ENCODE measurements at places on chromosomes 12 and 14.

GRCh38 chr12:120199025-120199424, 1.9 kb downstream of the RPLP0 start:
- no peak overlapping the region for H3K4me3 ChIP-seq
- peaks cover 46% of the 10 kb centered on the region for H3K4me1 ChIP-seq
- DNase-seq, result no peak
- peak overlapping the region; percentile 59 for H3K27ac ChIP-seq

GRCh38 chr12:64585104-64585503, 25.2 kb upstream of the RASSF3 start:
- H3K4me3 ChIP-seq, result no peak overlapping the region
- H3K4me1 ChIP-seq, result peaks cover 16% of the 10 kb centered on the region
- H3K36me3 ChIP-seq, result no peaks in the 10 kb centered on the region
- DNase-seq, result no peak
- no peak overlapping the region for H3K27ac ChIP-seq

DNA sequence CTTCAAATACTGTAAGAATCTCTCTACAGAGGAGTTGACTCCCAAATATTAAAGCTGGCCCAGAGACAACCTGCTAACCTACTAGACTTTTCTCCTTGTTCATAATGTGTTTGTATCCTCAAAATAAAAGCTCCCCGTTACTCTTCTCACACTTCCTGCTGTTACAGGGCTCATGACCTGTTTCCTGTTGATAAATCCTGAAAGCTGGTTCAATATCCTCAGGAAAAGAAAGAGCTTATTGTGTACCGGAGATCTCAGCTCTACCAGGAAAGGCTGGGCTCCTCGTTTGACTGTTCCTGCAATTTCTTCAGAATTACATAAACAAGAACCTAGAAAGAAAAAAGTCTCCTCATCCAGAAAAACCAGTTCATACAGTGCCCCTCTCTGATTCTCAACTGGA, 30.8 kb downstream of the CLEC1A start:
- no peaks in the 10 kb centered on the region for H3K27me3 ChIP-seq
- no peaks in the 10 kb centered on the region for H3K4me1 ChIP-seq
- H3K27ac ChIP-seq, result no peak overlapping the region
- no peak for DNase-seq
- H3K4me3 ChIP-seq, result no peak overlapping the region

- H3K27me3 ChIP-seq, result no peaks in the 10 kb centered on the region
- H3K4me3 ChIP-seq, result no peak overlapping the region
- no peaks in the 10 kb centered on the region for H3K4me1 ChIP-seq
- peaks cover 7% of the 10 kb centered on the region for H3K36me3 ChIP-seq
- H3K27ac ChIP-seq, result no peak overlapping the region
- no peak for DNase-seq
These were observed 76.1 kb downstream of the GALNT4 start for GRCh38 chr12:89448526-89448925.

DNA sequence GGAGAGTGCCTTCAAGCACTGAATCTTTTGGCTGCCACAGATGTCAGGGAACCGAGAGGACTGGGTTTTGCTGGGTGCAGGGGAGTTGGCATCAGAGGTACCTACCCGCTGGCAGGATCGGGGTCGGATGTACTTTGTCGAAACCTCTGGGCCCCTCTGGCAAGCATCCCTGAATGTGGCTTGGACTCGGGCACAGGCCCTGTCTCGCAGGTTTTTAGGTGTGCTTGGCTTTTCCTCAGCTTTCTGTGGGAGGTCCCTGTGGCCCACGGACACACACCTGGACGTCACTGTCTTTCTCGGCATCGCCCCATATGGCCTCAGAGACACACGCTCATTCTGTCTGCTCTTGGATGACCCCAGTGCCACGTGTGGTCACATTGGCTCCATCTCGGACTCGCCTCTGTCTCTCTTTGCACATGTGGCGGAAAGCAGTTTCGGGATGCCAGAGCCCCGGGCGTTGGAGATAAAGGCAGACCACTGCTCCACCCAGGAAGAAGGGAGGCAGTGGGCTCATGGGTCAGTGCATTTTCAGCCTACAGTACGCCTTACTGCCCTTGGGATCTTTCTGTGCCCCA, 769.6 kb upstream of the ALG10B start:
- H3K27ac ChIP-seq, result no peak overlapping the region
- H3K4me1 ChIP-seq, result no peaks in the 10 kb centered on the region
- no peaks in the 10 kb centered on the region for H3K27me3 ChIP-seq
- no peak for DNase-seq

DNA sequence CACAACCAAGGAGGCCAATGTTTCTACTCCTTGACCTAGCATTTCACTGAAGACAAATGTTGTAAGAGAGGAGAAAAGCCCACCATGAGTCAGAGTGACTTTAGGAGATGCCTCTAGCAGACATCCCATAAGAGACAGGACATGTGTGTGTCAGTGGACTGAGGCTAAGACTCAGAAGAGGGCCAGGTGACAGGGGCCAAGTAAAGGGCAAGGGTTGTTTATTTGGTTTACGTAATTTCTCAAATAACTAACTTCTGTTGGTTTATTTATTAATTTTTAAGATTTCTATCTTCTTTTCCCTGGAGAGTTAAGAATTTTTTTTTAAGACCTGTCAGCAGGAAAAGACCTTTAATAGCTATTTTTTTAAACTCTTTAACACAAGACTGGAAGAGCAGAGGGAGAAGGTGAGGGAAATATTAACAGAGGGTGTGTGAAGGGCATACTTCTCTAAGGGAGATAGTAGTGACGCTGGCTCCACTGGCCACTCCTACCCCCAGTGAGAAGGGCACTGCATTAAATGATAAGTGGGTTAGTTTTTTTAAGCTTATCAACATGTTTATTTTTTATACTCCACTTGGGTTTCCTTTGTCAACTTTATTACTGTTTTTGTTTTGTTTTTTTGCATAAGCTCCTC, 3.4 kb downstream of the PNP start:
- peaks cover 37% of the 10 kb centered on the region for H3K4me1 ChIP-seq
- no peaks in the 10 kb centered on the region for H3K27me3 ChIP-seq
- peaks cover 9% of the 10 kb centered on the region for H3K36me3 ChIP-seq
- no peak overlapping the region for H3K27ac ChIP-seq
- H3K4me3 ChIP-seq, result no peak overlapping the region

- no peak overlapping the region for H3K27ac ChIP-seq
- no peaks in the 10 kb centered on the region for H3K4me1 ChIP-seq
- no peaks in the 10 kb centered on the region for H3K36me3 ChIP-seq
- no peaks in the 10 kb centered on the region for H3K27me3 ChIP-seq
- no peak overlapping the region for H3K4me3 ChIP-seq
These were observed 41.3 kb upstream of the BCL7A start for GRCh38 chr12:121980191-121980891.

DNA sequence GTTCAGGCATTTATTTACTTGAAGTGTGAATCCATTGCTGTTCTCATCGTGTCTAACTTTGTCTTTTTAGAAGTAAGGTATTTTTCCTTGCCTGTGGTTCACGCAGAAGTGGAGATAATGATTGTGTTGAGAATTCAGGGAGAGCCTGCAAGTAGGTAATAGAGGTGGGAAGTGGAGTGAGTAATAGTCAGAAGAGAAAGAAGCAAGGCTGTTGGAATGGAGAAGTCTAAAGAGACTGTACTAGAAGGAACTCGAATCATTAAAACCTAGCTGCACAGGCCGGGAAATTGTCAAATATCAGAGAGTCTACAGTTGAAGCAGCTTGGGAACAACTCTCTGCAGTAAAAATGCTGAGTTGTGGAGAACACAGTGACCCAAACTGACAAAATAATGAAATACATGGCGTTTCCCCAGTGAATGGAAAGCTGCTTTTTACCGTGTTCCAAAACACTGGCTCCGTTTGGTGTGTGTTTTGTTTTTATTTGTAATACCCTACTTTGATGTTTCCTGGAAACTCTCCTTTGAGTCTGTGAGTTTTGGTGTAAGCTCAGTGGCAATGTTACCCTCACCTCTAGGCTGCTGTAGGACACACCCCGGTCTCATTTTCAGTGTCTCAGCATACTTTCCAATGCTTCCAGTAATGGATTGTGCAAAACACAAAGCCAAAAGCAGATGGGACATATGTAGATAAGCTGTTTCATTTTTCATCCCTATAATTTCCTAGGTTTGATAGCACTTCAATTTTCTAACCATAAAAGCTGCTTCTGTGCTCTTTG, 146.6 kb downstream of the CRADD start:
- H3K27ac ChIP-seq, result no peak overlapping the region
- H3K4me1 ChIP-seq, result no peaks in the 10 kb centered on the region
- no peaks in the 10 kb centered on the region for H3K36me3 ChIP-seq

- no peaks in the 10 kb centered on the region for H3K27me3 ChIP-seq
- no peaks in the 10 kb centered on the region for H3K4me1 ChIP-seq
- DNase-seq, result no peak
- no peaks in the 10 kb centered on the region for H3K36me3 ChIP-seq
- no peak overlapping the region for H3K4me3 ChIP-seq
- no peak overlapping the region for H3K27ac ChIP-seq
These were observed 188.3 kb downstream of the DAD1 start for GRCh38 chr14:22400655-22401259.

DNA sequence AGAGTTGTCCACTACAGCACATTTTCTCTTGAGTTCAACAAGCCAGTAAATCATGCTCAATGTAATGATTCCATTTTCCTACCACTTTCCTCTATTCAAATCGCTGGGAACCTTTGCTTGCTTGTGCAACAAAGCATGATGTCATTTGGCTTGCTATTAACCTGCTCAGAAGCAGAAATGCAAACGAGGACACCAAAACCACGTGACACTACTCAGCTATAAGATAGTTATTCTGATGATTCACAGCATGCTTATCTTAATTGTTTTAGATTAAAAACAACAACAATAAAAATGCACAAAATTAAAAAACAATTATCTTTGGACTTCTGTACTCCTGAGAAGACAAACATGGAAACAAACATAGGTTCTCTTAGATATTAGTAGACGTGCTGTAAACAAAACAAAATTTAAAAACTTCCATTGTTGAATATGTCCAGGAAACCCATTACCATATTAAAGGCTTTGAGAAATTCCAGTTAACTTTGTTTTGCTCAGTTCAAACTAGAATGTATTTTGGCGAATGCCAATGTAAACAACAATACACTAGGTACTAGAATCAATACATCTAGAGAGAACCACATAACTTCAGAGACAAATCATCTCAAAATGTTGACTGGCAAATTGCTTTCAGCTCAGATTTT, 77.5 kb upstream of the KRAS start:
- peaks cover 10% of the 10 kb centered on the region for H3K4me1 ChIP-seq
- H3K27me3 ChIP-seq, result no peaks in the 10 kb centered on the region
- no peak for DNase-seq
- H3K4me3 ChIP-seq, result no peak overlapping the region
- H3K27ac ChIP-seq, result no peak overlapping the region

- H3K27me3 ChIP-seq, result no peaks in the 10 kb centered on the region
- no peaks in the 10 kb centered on the region for H3K4me1 ChIP-seq
- no peak overlapping the region for H3K4me3 ChIP-seq
- no peak for DNase-seq
- no peak overlapping the region for H3K27ac ChIP-seq
These were observed 77.6 kb upstream of the PRKD1 start for GRCh38 chr14:30005114-30005808.

- H3K36me3 ChIP-seq, result no peaks in the 10 kb centered on the region
- H3K4me3 ChIP-seq, result no peak overlapping the region
- peaks cover 32% of the 10 kb centered on the region for H3K27me3 ChIP-seq
- no peaks in the 10 kb centered on the region for H3K4me1 ChIP-seq
These were observed 363.2 kb upstream of the SFSWAP start for GRCh38 chr12:131347732-131348131.

- no peak overlapping the region for H3K4me3 ChIP-seq
- H3K27me3 ChIP-seq, result peaks cover 12% of the 10 kb centered on the region
- H3K27ac ChIP-seq, result no peak overlapping the region
- DNase-seq, result no peak
- peaks cover 6% of the 10 kb centered on the region for H3K4me1 ChIP-seq
These were observed 4.2 kb downstream of the PDE3A start for GRCh38 chr12:20372326-20373096.

GRCh38 chr12:12927211-12928079, 24.5 kb downstream of the GPRC5D start:
- H3K36me3 ChIP-seq, result no peaks in the 10 kb centered on the region
- peaks cover 2% of the 10 kb centered on the region for H3K27me3 ChIP-seq
- DNase-seq, result no peak
- no peaks in the 10 kb centered on the region for H3K4me1 ChIP-seq
- no peak overlapping the region for H3K27ac ChIP-seq

GRCh38 chr14:28294834-28295440, 471.6 kb upstream of the FOXG1 start:
- no peak for DNase-seq
- H3K4me3 ChIP-seq, result no peak overlapping the region

DNA sequence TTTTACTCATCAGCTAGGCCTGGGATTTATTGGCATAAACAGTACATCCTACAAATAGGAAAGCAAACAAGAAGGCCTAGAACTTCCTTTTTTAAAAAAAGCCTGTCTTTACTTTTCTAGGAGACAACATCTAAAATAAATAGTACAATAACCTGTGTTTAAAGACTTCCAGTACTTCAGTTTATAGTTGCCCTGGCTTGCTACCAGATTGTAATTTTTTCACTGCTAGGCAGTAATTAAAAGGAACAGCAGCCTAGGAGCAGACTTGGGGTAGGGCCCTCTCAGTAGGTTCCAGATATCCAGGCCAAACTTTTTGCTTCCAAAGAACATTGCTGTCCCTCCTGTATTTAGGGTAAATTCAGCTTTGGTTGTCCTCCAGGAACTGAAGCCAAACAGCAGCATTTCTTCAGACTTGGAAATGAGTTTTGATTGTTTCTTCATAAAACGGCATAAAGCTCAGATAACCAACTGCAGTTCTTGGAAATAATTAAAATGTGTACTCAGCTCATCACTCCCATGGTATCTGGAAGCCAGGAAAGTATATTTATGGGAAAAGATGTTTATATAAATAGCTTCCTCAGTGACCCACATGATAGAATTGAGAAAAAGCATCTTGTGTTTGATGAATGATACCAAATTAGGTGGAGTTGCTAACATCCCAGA, 61.7 kb downstream of the PPP1R36 start:
- no peaks in the 10 kb centered on the region for H3K36me3 ChIP-seq
- no peaks in the 10 kb centered on the region for H3K4me1 ChIP-seq
- no peak for DNase-seq
- no peak overlapping the region for H3K4me3 ChIP-seq
- H3K27ac ChIP-seq, result no peak overlapping the region

- no peak for DNase-seq
- H3K4me1 ChIP-seq, result no peaks in the 10 kb centered on the region
- H3K27me3 ChIP-seq, result no peaks in the 10 kb centered on the region
- no peaks in the 10 kb centered on the region for H3K36me3 ChIP-seq
- H3K4me3 ChIP-seq, result no peak overlapping the region
These were observed 6.1 kb upstream of the SNAPC1 start for GRCh38 chr14:61756135-61756534.

DNA sequence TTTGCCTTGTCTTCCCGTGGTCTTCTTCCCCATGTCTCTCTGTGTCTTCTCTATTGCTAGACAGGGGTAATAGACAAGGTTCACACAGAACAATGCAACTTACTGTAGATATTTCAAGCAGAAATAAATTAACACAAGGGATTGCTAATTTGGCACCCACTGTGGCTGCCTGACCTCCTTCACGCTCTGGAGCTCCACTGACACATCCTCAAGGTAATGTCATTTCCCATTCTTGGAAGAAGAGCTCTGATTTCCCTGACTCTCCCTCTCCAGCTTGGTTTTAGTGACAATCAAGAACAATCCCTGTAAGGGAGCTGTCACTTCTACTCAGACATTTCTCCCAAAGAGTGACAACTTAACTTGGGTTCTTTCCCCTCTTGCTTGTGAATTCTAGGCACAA, 105.4 kb upstream of the NAP1L1 start:
- H3K4me3 ChIP-seq, result no peak overlapping the region
- H3K4me1 ChIP-seq, result no peaks in the 10 kb centered on the region
- DNase-seq, result no peak
- no peak overlapping the region for H3K27ac ChIP-seq

GRCh38 chr12:20520532-20520931, 152.2 kb downstream of the PDE3A start:
- H3K4me1 ChIP-seq, result no peaks in the 10 kb centered on the region
- H3K27ac ChIP-seq, result no peak overlapping the region
- H3K27me3 ChIP-seq, result no peaks in the 10 kb centered on the region
- H3K36me3 ChIP-seq, result no peaks in the 10 kb centered on the region
